ENCODE measurements at places on chromosomes 7 and 10. TPM values are rescaled to one million over a fixed set of nuclear protein-coding genes. Genes with fewer than 3 reads are reported as not detected.

The ZDHHC6 gene
- 11.0 TPM for total RNA-seq

The GNG11 gene
- 21.8 TPM for total RNA-seq

The LDB3 gene
- 448 TPM for total RNA-seq

The DGKB gene
- 0.63 TPM for total RNA-seq

The SORCS1 gene
- total RNA-seq = 1.6 TPM

The MGMT gene
- 18.2 TPM for total RNA-seq

The PCGF6 gene
- total RNA-seq = 4.5 TPM

The CLDN3 gene
- not detected for total RNA-seq

The CPN1 gene
- not detected for total RNA-seq

The CALML3 gene
- total RNA-seq = not detected

DNA sequence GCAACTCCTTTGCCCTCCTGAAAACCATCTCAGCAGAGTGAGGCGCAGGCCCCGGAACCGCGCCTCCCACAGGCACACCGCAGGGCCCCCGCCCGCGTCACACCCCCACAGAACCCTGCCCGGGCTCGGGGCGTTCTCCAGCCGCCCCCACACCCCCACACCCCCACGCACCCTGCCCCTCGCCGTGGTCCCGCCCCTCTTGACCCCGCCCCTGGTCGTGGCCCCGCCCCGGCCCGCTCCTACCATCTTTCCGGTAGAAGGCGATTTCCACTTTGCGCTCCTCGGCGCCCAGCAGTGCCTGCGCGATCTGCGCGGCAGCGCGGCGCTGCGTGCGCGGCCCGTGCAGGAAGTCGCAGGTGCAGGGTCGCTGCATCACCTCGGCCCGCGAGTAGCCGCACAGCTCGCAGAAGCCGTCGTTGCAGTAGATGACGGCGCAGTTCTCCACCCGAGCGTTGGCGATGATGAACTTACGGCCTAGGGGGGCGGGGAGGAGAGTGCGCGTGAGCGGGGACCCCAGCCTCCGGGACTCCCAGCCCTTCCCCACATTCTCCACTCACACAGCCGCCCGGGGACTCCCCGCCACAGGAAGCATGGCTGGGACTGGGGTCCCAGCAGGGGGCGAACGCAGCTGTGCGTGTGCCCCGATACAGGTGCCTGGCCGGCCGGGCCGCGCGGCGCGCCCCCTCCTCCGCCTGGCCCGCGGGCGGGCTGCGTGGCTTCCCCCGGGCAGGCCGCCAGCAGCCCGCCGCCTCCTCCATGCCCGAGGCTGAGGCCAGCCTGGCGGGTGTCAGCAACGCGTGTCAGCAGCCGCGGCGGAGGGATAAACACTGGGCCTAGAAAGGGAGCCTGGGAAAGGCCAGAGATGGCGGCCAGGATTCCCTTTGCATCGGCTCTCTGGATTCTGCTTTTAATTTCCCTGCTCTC is 3.4 kb downstream of the KCNH2 start:
- no peak for DNase-seq

DNA sequence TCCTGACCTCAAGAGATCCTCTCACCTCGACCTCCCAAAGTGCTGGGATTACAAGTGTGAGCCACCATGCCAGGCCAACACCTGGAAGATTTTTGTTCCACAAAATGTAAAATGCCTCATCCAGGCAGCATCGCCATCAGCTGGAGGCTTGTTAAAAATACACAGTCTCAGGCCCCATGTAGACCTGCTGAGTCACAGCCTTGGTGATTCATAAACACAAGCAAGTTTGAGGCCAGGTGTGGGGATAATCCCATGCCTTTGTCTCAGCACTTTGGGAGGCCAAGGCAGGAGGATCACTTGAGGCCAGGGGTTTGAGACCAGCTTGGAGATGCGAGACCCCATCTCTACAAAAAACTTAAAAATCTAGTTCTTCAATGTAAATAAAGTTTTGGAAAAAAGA is 49.1 kb upstream of the FOXK1 start:
- no peak for DNase-seq

- DNase-seq = no peak
These were observed 344.1 kb downstream of the PHF14 start for GRCh38 chr7:11317766-11318165.

GRCh38 chr10:118045837-118046394 is 825 bp downstream of the RAB11FIP2 start:
- peak; percentile 68 for DNase-seq

- no peak for DNase-seq
These were observed 1378.7 kb downstream of the XPNPEP1 start for GRCh38 chr10:108544500-108545120.

DNA sequence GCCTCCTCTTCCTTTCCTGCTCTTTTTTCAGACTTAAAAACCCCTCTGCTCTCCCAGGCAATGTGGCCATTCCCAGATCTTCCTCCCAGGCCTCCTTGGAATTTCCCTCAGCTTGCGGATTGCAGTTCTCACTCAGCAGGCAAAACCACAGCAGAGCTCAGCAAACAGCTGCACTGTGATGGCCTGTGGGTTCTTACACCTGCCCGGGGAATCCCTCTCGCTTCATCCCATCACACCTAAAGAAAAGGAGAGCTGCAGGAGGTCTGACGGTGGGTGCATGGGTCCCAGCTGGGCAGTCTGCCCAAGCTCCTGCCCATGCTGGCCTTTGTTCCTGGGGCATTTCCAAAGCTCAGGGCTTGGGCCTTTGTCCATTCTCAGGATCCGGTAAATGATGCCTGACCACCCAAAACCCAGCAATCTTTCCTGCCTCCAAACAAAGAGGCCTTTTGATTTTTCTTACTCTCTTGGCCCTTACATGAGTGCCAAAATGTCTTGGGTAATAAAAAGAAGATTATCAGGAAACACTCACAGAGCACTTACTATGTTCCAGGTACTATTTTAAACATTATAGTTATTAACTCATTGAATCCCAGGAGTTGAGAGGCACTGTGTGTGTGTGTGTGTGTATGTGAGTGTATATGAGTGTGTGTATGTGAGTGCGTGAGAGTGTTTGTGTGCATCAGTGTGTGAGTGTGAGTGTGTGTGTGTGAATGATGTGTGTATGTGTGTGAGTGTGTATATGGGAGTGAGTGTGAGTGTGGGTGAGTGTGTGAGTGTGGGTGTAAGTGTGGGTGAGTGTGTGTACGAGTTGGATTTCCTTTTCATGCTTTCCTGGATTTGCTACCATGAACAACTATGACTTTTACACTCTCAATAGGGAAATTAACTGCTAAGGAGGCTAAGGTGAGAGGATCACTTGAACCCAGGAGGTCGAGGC is 64.5 kb upstream of the PODXL start:
- DNase-seq = no peak

- no peak for DNase-seq
These were observed 711 bp downstream of the HIP1 start for GRCh38 chr7:75737856-75738603.

- no peak for DNase-seq
These were observed 10.2 kb downstream of the LMOD2 start for GRCh38 chr7:123665896-123666295.

DNA sequence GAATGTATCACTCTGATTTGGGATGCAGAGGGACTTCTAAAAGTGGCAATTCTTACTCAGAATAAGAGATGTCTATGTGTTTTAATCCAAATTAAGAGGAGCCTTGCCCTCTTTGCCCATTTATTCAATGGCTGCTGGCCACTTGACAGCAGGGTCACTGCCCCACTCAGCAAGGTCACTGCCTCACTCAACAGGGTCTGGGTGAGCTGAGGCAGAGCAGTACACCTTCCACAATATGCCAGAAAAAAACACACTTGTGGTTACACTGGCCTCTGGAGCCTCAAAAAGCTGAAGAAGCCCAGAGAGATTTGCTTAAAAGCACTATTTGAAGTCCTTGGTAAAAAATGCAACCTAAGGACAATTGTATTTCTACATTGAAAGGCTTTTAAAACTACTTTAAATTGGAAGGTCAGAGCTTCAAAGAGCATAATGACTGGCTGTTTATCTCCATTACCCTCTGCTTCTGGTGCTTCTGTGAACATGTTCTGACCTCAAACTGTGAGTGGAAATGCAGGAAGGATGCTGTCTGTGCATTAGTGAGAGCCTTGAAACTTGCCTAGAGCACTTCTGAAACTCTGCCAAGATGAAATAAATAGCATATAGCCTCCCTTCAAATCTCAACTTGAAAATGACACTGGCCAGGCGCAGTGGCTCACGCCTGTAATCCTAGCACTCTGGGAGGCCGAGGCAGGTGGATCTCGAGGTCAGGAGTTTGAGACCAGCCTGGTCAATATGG is 35.1 kb upstream of the WIPF3 start:
- DNase-seq = no peak

DNA sequence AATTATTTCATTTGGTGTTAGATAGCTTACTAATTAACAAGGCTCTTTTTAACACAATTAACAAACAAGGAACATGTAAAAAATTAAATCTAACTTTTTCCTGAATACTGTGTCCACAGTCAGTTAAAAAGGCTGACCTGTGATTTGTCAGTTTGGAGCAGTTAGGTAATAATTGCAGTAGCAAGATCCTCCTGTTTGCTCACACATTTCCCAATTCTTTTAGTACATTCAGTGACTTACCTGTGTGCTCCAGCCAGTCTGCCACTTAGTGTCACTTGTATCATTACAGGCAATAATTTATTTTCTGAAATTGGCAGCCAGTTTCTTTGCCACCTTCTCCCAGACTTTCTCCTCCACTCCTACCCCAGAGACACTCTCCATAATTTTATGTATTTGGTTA is 66.8 kb downstream of the LHFPL3 start:
- DNase-seq = no peak

- no peak for DNase-seq
These were observed 30.1 kb upstream of the COMTD1 start for GRCh38 chr10:75265856-75266255.

DNA sequence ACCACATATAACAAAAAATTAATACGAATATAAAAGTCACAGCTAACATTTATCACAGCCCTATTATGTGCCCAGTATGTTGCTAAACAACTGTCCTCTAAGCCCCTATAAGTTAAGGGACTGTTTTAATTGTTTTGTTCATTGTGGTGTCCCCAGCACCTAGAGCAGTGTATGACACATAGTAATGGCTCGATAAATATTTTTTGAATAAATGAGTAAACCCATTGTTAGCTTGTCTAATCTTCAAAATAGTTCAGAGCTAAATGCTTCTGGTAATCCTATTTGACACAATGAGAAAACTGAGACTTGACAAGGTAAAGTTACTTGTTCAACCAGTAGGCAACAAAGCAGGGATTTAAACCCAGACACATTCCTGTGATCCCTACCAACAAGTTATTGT is 78.4 kb upstream of the NEUROD6 start:
- no peak for DNase-seq

DNA sequence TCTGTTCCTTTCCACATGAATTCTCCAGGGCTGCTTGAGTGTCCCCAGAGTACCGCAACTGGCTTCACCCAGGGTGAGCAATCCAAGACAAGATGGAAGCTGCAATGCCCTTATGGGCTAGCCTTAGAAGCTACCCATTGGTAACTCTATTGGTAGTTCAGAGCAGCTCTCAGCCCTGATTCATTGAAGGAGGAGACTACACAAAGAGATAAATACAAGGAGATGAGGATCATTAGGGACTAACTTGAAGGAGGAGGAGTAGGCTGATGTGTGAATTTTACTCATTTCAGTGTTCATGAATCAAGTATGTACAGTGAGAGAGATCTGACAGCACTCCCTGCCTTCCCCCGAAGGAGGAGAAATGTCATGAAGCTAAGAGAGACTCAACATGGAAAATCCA is 124.0 kb downstream of the REEP3 start:
- DNase-seq = no peak

DNA sequence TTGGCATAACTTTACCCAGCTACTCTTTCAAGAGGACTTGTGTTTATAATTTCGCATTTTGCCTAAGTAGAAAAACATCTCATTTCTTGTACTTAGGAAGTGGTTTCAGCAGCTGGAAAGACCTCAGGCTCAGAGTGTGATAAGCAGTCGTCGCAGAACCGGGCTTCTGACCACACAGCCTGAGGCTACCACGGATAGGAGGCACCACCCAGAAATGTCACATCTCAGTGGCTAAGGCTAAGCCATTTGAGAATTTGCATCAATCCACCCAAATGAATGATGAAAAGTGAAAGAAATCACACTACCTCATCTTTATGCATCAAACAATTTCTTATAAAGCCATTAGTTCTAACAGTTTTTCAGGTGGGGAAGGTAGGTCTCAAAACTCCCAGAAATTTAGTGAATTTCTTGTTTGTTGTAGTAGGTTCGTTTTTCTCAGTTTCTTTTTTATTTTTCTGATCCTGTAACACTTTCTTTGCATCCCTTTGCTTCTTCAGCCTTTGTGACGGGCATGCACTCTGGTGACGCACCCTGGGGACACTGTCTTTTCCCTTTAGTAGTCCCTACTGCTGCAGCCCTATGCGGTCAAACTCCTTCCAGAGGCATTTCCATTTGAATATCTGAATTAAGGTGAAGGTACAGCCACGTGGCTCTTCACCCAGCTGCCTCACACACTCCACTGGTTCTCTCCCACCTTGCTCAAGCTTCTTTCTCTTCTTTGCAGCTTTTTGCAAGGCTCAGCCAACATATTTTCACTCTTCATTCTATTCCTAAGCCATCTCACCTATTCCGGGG is 68.5 kb downstream of the MAP3K8 start:
- no peak for DNase-seq

DNA sequence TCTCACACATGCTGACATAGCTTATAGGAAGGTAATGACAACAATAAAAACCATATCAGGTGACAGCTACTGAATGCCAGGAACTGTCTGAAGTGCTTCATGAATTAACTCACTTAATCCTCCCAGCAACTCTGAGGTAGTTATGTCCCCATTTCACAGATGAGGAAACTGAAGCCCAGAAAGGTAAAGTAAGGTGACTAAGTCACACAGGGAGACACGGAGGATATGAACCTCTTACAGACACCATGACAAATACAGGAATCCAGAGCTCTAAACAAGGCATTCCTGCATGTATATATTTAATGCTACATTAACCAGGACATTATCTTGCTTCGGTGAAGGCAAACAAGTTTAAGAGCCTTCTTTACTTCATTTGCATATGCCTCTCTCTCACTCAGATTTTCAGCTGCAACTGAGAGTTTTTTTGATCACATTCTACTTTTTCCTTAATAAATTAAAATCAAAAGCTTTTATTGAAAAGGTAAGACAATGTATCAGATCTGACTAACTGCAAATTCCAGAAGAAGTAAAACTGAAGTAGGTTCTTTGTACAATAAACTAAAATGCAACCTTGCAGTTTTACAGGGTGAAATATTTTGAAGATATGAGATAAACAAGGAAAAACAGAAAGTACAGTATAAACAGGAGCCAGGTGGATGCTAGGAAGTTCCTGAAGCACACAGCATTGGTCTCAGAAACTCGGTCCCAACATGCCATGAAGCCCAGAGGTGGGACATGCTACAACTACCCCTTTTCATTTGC is 79.5 kb downstream of the SGMS1 start:
- no peak for DNase-seq

GRCh38 chr10:82738592-82738991 is 863.6 kb downstream of the NRG3 start:
- no peak for DNase-seq

- DNase-seq = peak; percentile 59
These were observed 14.0 kb upstream of the ZNF273 start for GRCh38 chr7:64888901-64889685.

DNA sequence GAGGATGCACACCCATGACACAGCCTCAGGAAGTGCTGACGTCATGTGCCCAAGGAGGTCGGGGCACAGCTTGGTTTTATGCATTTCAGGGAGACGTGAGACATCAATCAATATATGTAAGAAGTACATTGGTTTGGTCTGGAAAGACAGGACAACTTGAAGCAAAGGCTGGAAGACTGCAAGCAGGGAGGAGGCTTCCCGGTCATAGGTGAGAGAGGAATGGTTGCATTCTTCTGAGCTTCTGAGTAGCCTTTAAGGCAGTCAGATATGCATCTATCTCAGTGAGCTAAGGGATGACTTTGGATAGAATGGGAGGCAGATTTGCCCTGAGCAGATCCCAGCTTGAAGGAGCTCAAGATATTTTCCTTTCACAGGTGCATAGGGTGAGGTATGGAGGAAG is 349.5 kb downstream of the TYW1 start:
- no peak for DNase-seq
